Stimulated activated CD4-positive, alpha-beta T cell treated with anti-CD3 and anti-CD28 coated beads, Interleukin-2, amount 100 ng/mL, for 24 hours (primary cell): ENCODE measurements at places on chromosomes 4 and X.
A peak's percentile ranks its signal among the peaks of the same experiment; 100 is the strongest.

- no peak for DNase-seq
Measured at GRCh38 chrX:23662853-23663252, 4.4 kb upstream of the PRDX4 start.

DNA sequence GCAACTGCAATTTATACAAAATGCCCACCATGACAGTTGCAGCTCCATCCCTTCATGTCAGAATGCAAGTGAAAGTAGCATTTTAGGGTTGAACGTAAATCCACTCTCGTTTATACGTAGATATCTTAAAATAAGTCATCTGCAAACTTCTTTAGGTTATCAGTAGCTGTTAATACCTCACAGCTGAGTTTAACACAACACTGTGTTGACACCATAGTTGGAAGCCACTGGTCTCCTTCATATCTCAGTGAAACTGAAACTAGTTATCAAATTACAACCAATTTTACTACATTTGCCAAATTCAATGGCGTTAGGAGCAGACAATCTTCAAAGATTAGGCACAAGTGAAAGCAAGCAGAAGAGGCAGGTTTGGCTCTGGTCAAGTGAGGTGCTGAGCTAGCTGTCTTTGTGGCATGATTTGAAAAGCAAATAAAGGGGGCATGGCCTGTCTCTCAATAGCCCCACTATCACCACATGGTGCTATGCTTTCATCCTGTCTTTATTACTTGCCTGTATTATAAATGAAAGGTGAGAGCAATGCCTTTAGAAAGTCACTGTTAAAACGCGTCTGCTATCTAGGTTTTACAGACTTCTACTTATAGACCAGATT, 12.3 kb downstream of the PPP3CA start:
- DNase-seq: no peak

GRCh38 chr4:22672519-22672918, 20.2 kb upstream of the GBA3 start:
- no peak for DNase-seq

DNA sequence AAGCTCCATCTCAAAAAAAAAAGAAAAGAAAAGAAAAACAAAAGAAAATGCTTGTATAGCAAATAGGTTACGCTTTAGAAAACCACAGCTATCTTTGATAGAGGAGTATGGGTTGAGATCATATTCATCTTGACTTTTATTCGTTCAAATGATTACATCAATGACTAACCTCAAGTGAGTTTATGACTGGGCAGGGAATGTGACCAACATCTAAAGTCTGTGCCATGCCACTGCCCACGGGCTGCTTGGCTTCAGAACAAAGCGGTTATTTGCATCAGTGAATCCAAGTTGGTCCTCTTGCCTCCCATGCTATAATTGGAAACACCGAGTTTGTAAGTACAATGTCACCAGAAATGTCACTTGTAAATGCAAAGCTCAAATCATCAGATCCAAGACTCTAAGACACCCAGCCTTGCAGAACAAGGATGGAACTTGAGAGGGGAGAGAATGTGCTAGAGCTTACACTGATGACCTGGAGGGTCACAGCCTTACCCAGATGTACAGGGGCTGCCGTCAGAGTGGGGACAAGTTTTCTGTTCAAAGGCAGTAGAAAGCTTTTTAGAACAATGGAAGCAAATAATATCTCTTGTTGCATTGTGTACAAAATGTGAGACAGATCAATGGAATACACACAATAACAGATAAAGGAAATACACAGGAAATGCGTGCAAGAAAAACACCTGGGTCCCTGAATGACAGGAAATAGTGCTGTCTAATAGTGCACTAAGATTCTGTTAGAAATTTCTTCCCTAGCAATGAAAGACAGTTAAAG, 8.4 kb upstream of the OPN1LW start:
- DNase-seq: peak; percentile 22

GRCh38 chr4:1411436-1412375, 5.5 kb upstream of the NKX1-1 start:
- DNase-seq: no peak

- peak; percentile 54 for DNase-seq
Measured at GRCh38 chr4:1767770-1768366, 25.2 kb upstream of the FGFR3 start.
